ENCODE measurements at places on chromosomes 12 and 14.

- no peak for DNase-seq
Measured at GRCh38 chr14:54475911-54476310, 12.9 kb downstream of the GMFB start.

DNA sequence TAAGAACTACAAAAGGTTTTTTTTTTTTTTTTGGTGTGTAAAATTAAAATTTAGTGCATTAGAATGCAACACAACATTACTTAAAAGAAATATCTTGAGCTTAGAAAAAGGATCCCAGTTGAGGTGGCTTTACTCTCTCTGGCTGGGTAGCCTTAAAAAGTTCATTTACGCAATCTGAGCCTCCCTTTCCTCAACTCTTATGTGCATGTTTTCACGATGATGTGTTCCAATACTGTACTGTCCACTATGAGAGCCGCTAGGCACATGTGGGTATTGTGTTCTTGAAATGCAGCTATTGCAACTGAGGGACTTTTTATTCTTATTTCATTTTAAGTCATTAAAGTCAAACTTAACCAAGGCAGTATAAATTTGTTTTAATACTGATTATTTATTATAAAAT, 460.9 kb upstream of the SYT1 start:
- no peak for DNase-seq

GRCh38 chr14:53491256-53491883, 338.2 kb upstream of the DDHD1 start:
- DNase-seq, result no peak

- DNase-seq, result no peak
Measured at GRCh38 chr14:23640524-23641141, 4.5 kb downstream of the DHRS2 start.

DNA sequence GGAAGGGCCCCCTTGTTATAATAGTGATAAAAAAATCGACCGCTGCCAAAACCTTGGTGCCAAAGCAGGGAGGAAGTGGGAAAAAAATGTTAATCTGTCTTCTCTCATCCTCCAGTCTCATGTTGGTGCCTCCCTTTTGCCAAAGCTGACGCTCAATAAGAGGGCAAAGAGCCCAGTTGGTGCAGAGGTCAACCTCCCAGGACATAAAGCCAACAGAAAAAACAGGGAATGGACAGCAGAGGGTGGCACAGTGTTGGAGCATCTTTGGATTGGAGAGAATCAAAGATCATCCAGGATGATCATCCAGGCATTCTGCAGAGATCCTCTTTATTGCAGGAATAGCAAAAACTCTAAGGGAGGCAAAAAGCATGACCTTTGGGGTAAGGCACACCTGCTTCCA, 9.8 kb upstream of the TTC9 start:
- no peak for DNase-seq

- no peak for DNase-seq
Measured at GRCh38 chr14:84456946-84457345, 1073.0 kb upstream of the FLRT2 start.

- no peak for DNase-seq
Measured at GRCh38 chr12:3273409-3273853, 196.3 kb downstream of the TSPAN9 start.

GRCh38 chr12:107655281-107656065, 30.1 kb upstream of the PWP1 start:
- no peak for DNase-seq

DNA sequence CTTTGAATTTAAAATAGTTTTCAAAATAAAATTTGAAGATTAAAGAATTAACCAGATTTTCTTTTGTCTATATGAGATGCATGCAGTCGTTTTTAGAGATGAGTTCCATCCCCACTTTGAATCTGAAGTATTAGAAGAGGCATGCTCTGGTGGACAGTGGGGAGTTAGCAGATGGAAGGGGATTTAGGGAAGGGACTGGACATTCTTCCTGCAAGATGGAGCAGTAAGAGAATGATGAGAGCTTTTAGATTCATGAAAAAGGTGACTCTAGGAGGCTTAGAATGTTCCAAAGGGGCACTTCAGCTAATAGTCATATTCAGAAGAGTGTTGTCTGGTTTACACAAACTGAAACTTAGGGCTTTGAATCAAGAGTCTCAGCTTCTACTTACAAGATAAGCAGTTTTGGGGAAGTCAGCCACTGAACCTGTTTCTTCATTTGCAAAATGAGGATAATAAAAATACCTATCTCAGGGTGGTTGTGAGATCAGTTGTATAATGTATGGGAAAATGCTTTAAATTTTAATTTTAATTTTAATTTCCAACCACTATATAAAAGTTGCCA, 3.7 kb downstream of the ZBTB1 start:
- DNase-seq, result peak; percentile 62

DNA sequence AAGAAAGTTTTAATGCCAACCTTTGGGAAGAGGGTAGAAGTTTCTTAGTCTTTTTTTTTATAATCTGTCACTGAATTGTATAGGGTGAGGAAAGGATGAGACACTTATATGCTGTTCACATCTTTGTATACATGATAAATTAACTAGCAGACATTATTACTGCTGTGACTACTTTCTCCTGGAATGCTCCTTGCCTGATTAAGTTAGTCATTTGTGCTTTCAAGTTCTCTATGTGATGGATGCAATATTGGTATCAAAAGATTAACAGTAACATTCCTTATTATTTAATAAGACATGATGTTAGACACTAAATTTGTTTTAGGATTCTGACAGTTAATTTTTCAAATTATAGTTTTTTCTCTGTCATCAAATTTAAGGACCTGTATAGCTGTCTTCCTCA, 223.4 kb upstream of the GARIN2 start:
- DNase-seq, result no peak

DNA sequence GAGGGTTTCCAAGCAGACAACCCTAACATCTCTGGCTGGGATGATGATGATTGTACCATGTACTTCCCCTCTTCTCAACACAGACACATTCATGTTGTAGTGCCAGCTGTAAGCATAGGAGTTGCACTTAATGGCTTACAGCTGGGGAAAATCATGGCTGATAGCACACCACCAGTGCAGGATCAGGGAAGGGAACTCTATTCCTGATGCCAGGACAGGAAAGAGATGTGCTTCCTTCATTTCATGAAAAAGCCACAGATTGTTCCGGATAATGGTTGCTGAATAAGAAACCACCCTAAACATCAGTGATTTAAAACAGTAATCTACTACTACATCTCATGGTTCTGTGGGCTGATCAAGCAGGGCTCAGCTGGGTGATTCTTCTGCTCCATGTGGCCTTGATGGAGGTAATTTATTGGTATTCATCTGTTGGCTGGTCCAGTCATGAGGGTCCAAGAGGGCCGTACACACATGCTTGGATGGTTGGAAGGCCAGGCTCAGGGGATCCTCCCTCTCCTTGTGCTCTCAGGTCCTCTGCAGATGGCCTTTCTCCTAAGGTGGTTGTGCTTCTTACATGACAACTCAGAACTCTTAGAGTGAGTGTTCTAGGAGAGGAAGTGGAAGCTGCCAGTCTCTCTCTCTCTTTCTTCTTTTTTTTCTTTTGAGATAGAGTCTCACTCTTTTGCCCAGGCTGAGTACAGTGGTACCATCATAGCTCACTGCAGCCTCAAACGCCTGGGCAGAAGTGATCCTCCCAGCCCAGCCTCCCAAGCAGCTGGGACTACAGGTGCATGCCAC, 16.5 kb downstream of the TRAF3 start:
- DNase-seq, result peak; percentile 6

DNA sequence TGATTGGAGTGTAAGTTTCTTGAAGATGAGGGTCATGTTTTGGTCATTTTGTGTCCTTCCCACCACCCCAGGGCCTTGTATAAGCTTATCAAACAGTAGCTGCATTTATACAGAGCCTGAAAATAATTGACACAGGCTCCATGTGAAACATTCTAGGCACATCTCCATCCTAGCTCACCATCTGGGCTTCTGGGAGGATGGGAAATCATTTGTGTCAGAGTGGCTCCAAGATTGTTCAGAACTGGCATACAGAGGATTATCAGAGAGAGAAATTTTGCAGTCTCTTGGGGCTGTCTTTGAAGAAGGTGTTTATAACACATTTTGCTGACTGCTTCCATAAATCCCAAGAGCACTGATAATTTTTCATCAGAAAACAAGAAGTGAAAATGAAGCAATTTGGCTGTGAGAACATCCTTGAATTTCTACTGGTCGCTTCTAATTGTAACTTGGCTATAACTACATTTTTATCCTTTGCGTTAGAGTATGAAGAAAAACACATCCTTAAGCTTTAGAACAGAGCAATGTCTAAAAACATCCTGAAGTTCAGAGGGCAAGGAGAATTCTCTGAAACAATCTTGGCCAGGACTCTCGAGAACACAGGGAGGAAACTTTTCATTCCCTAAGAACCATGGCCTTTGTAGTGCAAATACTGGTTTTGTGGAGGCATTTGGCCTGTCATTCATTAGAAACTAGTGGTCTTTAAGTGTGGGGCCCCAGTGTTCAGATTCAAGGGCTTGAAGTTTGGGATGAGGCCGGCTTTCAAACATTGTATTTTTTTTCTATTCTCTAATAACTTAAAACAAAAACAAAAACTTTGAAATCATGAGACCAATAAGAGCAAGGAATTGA, 151.1 kb downstream of the DACT1 start:
- DNase-seq, result no peak

All from GM13976 (cell line).